ENCODE measurements at places on chromosomes 1 and 21.
A peak's percentile ranks its signal among the peaks of the same experiment; 100 is the strongest.

GRCh38 chr1:3065797-3066196 lies 3.2 kb upstream of the PRDM16 start:
- no peak for DNase-seq

DNA sequence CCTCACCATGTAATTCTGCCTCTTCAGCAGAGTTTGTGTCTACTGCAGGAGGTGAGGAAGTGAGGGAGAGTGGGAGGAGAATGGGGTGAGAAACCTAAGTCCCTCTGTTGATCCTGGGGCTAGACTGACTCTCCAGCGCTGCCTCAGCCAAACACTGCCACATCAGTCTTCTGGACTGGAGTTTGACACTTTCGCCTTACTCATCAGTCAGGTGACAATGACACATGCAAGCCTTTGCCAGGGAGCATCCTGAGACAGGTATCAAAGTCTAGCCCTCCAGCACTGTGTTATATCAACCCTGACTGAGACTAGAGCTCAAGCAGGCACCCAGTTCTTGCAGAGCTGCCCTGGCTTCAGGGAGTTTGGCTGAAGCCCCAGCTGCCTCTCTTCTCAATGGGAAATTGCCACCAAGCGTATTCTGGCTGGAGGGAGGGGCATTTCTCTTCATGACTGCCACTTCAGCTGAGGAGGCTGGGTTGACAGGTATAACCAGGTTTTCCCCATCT lies 33.3 kb upstream of the SUCO start:
- DNase-seq, result peak; percentile 57

- DNase-seq, result no peak
Observed at GRCh38 chr1:22139066-22139594, 3.8 kb downstream of the WNT4 start.

GRCh38 chr1:153356392-153357075 lies 1.1 kb upstream of the S100A9 start:
- DNase-seq, result peak; percentile 45

DNA sequence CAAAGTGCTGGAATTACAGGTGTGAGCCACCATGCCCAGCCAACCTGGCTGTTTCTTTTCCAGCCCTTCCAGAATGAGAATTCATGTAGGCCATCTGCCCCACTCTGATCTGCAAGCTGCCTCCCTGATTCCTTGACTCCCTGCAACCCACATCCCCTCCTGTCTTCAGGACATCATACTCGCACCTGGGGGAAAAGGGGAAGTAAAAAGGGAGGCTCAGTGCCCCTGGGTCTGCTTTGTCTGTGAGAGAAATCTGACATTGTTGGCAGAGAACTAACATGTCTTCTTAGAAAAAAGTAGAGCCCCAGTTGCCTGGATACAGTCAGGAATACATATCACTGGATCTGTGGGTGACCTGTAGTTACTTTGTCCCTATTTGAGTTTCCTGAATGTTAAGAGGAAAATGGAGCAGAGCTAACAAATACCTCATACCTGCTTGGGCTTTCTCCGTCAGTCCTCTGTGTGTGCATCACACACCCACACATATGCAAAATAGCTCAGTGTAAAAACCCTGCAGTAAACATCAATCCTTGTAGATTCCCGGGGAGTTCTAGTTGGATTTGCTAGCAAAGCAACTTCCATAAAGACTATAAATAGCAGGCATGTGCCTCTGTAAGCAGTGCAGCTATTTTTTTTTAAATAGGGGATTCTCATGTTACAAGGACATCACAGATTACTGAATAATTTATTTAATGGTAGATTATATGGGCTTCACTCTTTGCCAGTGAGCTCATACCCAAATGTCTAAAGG lies 62.9 kb downstream of the TEX35 start:
- DNase-seq, result no peak

DNA sequence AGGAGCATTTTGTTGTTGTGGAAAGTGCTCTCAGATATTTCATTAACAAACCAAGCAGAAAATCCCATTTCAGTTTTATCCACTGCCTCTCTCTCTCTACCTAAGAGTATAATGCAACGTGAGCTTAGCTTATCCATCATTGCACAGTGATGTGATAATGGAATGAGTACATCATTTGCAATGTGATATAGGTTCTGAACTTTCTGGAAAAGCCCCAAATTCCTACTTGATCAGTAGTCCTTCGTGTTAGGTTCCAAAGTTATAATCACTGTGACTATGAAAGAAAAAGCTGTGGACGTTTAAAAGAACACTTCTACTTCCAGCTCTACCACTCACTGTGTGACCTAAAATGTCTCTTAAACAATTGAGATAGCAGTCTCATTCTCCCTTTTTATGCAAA lies 76.4 kb upstream of the PRMT6 start:
- no peak for DNase-seq

DNA sequence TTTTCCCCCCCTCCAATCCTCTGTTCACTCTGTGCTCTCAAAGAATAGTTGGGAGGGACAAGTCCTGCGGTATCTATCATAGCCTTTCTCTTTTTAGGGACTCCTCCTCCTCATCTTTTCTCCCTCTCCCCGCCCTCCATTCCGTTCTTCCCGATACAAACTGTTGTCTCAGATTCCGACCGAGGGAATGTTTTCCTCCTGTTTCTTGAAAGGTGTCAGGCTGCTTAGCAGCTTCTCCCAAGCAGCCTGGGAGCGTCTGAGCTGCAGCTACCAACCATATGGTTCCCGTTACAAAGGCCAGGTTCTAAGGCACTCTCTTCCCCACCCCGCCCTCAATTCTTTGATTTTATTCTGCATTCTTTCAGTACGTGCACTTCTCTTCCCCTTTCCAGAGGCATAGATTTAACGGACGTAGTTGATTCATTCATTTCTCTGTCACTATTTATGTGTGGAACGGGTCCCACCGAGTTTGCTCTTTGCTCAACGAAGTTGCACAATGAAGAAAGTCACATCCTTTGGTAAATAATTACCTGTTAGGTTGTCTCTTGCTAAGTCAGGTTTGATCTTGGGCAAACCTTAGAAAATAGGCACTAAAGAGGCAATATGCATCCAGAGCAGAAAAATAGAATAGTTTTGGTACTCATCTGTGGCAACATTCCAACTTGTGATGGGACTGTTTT lies 2.8 kb downstream of the ADGRL2 start:
- DNase-seq, result peak; percentile 69

GRCh38 chr1:43935711-43936427 lies 2.3 kb downstream of the ARTN start:
- DNase-seq, result no peak

- DNase-seq, result no peak
Observed at GRCh38 chr1:4020449-4020848, 120.4 kb upstream of the C1orf174 start.

- DNase-seq, result no peak
Observed at GRCh38 chr1:151540982-151541377, 871 bp downstream of the TUFT1 start.

DNA sequence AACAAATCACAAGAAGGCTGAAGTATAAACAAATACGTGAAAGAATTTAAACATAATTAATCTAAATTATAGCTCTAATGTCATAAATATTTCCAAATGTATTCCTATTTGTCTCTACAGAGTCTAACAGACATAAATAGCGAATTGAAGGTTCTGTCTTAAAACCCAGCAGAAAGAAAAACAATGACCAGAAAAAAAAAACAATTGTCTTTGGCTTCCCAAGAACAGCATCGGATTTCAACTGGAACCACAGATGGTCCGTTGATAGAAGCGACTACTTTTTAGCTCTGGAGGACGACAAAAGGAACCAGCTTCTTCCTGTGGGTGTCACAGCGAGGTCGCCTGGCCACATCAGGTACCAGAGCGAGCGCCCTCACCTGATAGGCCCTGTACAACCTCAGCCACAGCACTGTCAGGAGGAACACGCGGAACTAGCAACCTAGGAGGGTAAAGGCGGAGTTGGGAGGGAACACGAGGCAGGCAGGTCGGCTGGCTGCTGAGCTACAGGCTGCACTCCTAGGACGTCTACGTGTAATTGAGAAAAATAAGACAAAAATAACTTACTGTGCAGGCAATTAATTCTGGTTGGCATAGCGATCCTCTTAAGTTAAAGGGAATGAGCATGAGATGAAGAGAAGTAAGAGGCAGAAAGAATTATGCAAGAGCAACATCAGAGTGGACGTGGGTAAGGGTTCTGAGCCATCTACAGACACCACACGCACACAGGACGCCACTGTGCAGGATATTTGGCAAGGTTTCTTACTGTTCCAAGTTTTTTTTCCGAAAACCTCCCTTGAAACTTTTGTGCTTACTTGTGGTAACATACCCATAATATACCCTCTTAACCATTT lies 16.7 kb upstream of the PRDM15 start:
- DNase-seq, result no peak

DNA sequence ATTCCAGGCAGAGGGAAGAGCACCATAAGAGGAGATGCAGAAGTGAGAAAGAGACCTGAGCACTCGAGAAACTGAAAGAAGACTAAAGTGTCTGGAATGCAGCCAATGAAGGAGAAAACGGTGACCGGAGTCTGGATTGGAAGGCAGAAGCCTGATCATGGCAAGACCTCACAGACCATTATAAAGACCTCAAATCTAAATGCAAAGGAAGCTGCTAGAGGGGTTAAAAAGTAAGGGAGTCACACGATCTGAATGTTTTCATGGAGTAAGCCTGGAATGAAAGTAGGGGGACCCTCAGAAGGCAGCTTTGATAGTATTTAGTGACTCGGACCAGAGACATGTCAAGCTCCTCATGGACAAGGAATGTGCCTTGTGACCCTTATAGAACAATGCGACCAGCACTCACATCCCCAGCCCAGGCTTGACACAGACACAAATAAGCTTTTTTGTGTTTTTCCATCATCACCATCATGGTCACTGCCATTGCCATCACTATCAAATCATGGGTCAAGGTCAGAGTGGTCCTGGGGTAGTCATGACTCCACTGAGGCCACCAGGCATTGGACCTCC lies 183.6 kb downstream of the SEC16B start:
- DNase-seq, result no peak

DNA sequence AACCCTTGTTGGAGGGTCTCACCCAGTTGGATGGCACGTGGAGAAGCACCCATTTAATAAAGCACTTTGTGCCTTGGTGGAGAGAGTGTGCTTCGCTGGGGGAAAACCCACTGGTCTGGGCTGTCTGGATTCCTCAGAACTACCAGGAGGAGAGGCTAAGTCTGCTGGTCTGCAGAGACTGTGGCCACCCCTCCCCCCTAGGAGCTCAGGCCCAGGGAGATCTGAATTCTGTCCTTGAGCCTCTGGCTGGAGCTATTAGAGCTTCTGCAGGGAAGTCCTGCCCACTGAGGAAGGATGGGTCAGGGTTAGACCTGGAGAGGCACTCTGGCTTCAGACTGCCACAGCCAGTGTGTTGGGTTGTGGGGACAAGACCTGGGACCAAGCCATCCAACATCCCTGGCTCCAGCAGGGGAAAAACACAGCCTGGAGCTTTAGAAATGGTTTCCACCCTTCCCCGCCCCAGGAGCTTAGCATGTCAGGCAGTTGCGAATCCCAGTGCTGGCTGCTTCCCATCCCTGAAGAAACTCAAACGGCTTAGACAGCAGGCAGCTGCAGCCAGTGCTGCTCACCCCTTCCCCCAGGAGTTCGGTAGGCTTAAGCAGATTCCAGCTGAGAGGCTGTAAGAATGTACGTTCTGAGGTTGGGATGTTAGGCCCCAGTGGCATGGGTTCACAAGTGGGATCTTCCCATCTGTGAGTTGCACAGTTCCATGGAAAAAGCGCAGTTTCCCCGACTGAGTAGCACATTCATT lies 288.3 kb downstream of the TGFB2 start:
- no peak for DNase-seq

DNA sequence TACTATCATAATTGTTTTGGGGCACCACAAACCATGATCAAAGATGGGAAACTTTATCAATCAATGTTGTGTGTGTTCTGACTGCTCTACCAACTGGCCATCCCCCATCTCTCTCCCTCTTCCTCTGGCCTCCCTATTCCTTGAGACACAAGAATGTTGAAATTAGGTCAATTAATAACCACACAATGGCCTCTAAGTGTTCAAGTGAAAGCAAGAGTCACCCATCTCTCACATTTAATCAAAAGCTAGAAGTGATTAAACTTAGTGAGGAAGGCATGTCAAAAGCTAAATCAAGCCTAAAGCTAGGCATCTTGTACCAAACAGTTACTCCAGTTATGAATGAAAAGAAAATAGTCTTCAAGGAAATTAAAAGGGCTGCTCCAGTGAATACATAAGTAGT lies 390.3 kb upstream of the NFIA start:
- no peak for DNase-seq

GRCh38 chr1:156495401-156496140 lies 5.0 kb downstream of the MEF2D start:
- peak; percentile 88 for DNase-seq

GRCh38 chr1:15459771-15460707 lies 3.5 kb downstream of the CELA2A start:
- DNase-seq, result no peak

- DNase-seq, result no peak
Observed at GRCh38 chr1:15717418-15718125, 18.5 kb upstream of the SLC25A34 start.

DNA sequence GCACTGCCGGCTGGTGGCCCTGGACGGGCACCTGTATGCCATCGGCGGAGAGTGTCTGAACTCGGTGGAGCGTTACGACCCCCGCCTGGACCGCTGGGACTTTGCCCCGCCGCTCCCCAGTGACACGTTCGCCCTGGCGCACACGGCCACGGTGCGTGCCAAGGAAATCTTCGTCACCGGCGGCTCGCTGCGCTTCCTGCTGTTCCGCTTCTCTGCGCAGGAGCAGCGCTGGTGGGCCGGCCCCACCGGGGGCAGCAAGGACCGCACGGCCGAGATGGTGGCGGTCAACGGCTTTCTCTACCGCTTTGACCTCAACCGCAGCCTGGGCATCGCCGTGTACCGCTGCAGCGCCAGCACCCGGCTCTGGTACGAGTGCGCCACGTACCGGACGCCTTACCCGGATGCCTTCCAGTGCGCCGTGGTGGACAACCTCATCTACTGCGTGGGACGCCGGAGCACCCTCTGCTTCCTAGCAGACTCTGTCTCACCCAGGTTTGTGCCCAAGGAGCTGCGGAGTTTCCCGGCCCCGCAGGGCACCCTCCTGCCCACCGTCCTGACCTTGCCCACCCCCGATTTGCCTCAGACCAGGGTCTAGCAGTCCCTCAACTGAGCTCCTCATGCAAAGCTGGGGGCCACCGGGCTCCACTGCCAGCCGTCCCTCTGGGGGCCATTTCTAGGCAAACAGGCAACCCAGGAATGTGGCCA lies 2.1 kb downstream of the KLHDC7A start:
- DNase-seq, result no peak

GRCh38 chr1:207088161-207088560 lies 499 bp upstream of the C4BPB start:
- no peak for DNase-seq

DNA sequence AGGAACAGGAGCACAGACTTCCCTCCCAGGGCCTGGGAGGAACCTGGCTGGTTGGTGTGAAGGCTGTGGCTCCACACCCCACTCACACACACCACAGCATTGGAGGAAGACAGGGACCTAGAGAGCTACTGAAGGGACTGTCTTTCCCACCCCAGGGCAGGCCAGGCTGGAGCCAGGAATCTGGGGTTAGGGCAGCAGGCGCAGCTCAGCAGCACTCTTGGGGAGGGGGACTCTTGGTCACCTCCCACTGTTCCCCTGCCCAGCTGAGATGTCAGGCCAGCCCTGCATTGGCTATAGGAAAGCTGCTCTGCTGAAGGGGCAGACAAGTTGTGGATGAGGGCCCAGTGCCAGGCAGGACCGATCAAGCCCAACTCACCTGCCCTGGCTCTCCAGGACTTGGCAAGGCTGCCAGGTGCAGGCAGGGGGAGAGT lies 1.6 kb upstream of the PLEKHA6 start:
- DNase-seq, result no peak

All from left lobe of liver (tissue), 2 donors.